ENCODE measurements at places on chromosomes 13 and 19.

DNA sequence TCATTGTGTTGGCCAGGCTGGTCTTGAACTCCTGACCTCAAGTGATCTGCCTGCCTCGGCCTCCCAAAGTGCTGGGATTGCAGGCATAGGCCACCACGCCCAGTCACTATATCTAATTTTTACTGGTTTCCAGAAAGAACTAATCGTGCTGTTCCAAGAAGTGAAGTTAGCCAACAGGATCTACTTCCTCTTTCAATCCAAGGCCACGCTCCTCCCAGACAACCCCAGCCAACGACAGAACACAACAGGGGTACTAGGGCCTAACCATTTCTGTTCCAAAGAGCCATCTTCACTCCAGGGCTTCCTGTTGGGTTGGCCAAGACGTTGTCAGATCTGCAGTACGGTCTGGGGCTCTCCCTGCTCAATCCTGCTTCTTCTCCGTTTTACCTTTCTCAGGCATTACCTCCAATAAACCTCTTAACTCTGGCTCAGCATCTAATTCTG, 7.0 kb upstream of the LSM14A start:
- DNase-seq, result no peak

- DNase-seq, result no peak
These were observed 6.6 kb upstream of the ZNF835 start for GRCh38 chr19:56678205-56678604.

DNA sequence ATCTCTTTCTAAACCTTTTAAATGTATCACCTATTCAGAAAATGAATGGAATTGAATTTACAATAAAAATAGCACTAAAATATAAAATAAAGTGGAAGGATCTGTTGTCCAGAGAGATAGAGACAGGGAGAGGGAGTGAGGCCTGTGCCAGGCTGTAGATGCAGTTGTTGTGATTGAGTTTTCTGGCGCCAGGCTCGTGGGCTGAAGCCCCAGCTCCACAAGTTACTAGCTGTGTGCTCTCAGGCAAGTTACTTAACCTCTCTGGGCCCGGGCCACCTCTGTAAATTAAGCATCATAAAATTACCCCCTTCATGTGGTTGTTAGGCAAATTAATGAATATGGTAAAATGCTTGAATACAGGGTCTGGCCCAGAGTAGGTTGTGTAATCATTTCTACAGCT, 52.3 kb upstream of the USP29 start:
- DNase-seq, result no peak

- no peak for DNase-seq
These were observed 151.7 kb downstream of the LHFPL6 start for GRCh38 chr13:39451301-39451700.

GRCh38 chr13:40345149-40345514, 321.3 kb downstream of the FOXO1 start:
- no peak for DNase-seq

All from stimulated activated CD8-positive, alpha-beta memory T cell treated with anti-CD3 and anti-CD28 coated beads, Interleukin-7, amount 100 ng/mL, for 1 hour (primary cell).